ENCODE measurements at places on chromosomes 2 and 18. TPM values are rescaled to one million over a fixed set of nuclear protein-coding genes. Genes with fewer than 3 reads are reported as not detected.
A peak's percentile ranks its signal among the peaks of the same experiment; 100 is the strongest.

DNA sequence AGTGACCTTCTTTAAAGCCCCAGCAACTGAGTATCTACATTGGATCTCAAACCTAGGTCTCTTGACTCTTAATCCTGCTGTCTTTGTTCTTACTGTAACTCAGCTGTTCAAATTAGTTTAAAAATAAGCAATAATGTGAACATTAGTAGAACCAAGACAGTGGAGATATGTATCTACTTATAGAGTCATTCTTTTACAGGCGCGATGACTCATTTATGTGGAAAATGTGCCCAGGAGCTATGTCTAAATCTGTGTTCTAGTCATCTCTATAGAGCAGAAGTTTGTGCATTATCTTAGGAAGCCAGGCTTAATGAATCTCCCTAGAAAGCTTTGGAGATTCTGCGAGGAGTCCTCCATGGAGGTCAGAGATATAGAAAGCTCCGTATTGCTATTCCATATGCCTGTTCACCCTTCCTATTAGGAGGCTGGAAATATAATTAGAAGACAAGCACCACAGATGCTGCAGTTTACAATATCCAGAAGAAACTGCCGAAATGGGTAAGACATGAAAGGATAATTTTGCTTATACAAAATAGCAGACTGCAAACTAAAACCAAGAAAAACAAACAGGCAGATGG, 211.6 kb downstream of the TRIB2 start:
- no peak overlapping the region for H3K4me3 ChIP-seq
- DNase-seq: no peak
- peak overlapping the region; percentile 26 for H3K27ac ChIP-seq
- H3K36me3 ChIP-seq: no peaks in the 10 kb centered on the region
- H3K4me1 ChIP-seq: peaks cover 32% of the 10 kb centered on the region
- no peaks in the 10 kb centered on the region for H3K27me3 ChIP-seq

DNA sequence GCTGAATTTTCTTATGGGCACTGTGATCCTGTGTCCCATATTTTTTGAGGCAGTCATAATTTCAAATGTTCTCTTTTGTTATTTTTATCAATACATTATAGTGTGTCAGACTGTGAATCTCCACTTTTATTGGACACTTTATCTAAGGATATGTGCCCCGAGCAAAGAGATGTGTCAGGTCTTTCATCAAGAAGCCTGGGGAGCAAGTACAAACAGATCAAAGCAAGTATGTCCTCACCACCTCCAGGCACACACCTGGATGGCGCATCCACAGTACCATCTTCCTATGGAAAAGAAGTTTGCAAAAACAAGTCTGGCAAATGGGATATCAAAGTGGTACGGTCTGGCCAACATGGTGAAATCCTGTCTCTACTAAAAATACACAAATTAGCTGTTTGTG, 81.0 kb upstream of the ZNF236 start:
- no peak overlapping the region for H3K4me3 ChIP-seq
- H3K27me3 ChIP-seq: no peaks in the 10 kb centered on the region

GRCh38 chr18:56315363-56315762, 323.0 kb downstream of the TXNL1 start:
- no peaks in the 10 kb centered on the region for H3K27me3 ChIP-seq
- H3K36me3 ChIP-seq: no peaks in the 10 kb centered on the region
- no peak overlapping the region for H3K27ac ChIP-seq
- DNase-seq: no peak
- no peaks in the 10 kb centered on the region for H3K4me1 ChIP-seq

- no peak overlapping the region for H3K27ac ChIP-seq
- no peaks in the 10 kb centered on the region for H3K36me3 ChIP-seq
- DNase-seq: no peak
- H3K27me3 ChIP-seq: no peaks in the 10 kb centered on the region
- H3K4me3 ChIP-seq: no peak overlapping the region
- no peaks in the 10 kb centered on the region for H3K4me1 ChIP-seq
Measured at GRCh38 chr2:160156100-160156499, 44.0 kb downstream of the ITGB6 start.

- no peak overlapping the region for H3K4me3 ChIP-seq
- no peaks in the 10 kb centered on the region for H3K4me1 ChIP-seq
- H3K36me3 ChIP-seq: no peaks in the 10 kb centered on the region
Measured at GRCh38 chr18:36501100-36501499, 203.6 kb downstream of the FHOD3 start.

- no peaks in the 10 kb centered on the region for H3K27me3 ChIP-seq
- peaks cover 47% of the 10 kb centered on the region for H3K4me1 ChIP-seq
- H3K4me3 ChIP-seq: no peak overlapping the region
- peak overlapping the region; percentile 71 for H3K27ac ChIP-seq
- DNase-seq: no peak
Measured at GRCh38 chr2:130385709-130386108, 29.9 kb downstream of the PTPN18 start.

DNA sequence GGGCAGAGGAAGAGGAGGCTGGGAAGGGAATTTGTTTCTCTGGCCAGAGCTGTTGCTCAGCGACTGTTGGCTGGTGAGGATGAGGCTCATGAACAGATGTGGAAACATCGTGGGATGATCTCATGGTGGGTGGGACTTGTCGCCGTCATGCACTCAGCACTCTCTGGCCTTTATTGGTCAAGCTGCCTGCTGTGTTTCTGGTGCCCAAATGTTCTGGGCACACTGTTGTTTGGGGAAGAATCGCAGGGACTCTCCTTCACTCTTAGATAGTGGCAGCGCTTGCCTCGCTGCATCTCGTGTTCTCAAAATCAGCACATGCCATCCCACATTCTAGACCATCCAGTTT, 145.6 kb downstream of the AGAP1 start:
- H3K4me3 ChIP-seq: no peak overlapping the region
- H3K36me3 ChIP-seq: no peaks in the 10 kb centered on the region
- DNase-seq: no peak

- no peaks in the 10 kb centered on the region for H3K27me3 ChIP-seq
- no peak for DNase-seq
- H3K4me3 ChIP-seq: no peak overlapping the region
Measured at GRCh38 chr2:107430006-107430405, 396.7 kb upstream of the RGPD4 start.

DNA sequence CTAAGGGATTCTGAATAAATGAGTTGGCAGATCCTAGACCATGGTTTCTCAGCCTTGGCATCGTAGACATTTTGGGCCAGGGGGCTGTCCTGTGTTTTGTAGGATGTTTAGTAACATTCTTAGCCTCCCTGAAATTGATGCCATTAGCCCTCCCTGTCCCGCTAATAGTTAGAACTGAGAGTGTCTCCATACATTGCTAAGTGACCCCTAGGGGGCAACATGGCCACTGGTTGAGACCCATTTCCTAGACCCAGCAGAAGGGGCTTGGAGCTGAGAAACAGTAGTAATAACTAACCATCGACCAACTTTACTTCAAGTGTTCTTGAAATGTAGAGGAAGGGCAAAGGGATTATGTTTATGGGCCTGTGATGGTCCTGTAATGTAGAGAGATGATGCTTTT, 40.8 kb downstream of the KCMF1 start:
- no peak overlapping the region for H3K4me3 ChIP-seq
- no peak overlapping the region for H3K27ac ChIP-seq
- peaks cover 66% of the 10 kb centered on the region for H3K4me1 ChIP-seq
- peaks cover 15% of the 10 kb centered on the region for H3K36me3 ChIP-seq
- no peak for DNase-seq

DNA sequence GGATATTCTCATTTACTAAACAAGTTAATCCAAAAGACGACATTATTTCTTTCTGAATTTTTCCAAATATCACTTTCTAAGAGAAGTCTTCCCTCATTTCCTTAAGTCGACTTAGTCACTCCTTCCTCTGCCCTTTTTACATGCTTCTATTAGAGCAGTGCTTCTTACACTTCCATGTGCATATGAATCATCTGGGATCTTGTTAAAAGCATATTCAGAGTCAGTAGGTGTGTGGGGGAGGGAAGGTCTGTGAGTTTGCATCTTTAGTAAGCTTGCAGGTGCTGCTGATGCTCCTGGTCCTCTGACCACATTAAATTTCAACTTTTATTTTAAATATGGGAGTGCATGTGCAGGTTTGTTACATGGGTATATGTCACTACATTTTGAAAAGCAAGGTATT, 582.6 kb downstream of the NRXN1 start:
- H3K4me3 ChIP-seq: no peak overlapping the region
- no peaks in the 10 kb centered on the region for H3K36me3 ChIP-seq
- no peak for DNase-seq
- H3K4me1 ChIP-seq: no peaks in the 10 kb centered on the region
- no peaks in the 10 kb centered on the region for H3K27me3 ChIP-seq

DNA sequence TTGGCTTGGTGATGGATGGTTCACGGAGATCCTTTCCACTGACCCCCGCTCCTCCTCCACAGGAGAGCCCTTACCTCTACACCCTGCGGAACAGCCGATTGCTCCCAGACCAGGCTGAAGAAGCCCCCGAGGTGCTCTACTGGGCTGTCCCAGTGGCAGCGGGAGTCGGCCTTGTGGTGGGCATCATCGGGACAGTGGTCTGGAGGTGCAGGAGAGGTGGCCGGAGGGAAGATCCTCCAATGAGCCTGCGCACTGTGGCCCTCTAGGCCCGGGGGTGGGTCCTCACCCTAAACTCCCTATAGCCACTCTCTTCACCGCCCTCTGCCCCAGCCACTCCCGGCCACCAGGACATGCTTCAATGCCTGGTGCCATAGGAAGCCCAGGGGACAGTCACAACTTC, 108.8 kb upstream of the PPP1CB start:
- H3K36me3 ChIP-seq: no peaks in the 10 kb centered on the region
- H3K4me1 ChIP-seq: peaks cover 5% of the 10 kb centered on the region
- no peak for DNase-seq
- no peak overlapping the region for H3K4me3 ChIP-seq

The ALPP gene
- not detected for total RNA-seq

The FNDC4 gene
- total RNA-seq: 4.1 TPM

The TCF23 gene
- total RNA-seq: not detected
